ENCODE measurements at places on chromosomes 3 and 15.
A peak's percentile ranks its signal among the peaks of the same experiment; 100 is the strongest.

DNA sequence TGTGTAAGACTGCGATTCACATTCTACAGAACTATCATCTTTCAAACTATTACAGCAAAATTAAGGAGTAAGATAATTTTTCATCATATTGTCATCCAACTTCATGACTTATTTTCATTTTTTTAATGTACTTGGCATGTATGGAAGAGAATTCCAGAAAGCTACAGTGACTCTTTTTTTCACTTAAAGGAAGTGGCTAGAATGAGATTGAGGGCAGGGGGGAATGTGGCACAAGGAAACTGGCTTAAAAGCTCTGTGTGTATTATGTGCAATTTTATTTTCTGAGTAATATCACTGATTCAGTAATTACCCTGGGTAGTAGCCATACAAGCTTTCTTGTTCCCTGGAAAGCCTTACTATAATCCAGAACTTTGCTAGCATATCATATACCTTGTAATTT is 94.6 kb downstream of the FILIP1L start:
- peak; percentile 81 for DNase-seq

DNA sequence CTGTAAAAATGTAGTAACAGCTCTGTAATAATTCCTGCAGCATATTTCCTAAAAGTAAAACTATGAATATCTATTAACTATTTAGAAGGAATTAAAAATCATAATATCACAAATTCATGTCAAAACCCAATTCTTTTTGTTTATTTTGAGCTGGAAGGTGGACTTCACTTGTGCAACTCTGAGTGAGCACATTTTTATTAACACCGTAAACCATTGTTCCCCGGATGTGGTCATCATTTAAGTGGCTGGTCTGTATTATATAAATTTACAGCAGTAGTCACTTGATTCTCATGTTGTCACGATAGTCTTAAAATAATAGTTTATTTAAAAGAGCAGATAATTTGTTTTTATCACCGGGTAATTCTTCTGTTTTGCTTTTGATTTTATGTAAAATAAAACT is 43.0 kb upstream of the UTS2B start:
- DNase-seq = no peak

DNA sequence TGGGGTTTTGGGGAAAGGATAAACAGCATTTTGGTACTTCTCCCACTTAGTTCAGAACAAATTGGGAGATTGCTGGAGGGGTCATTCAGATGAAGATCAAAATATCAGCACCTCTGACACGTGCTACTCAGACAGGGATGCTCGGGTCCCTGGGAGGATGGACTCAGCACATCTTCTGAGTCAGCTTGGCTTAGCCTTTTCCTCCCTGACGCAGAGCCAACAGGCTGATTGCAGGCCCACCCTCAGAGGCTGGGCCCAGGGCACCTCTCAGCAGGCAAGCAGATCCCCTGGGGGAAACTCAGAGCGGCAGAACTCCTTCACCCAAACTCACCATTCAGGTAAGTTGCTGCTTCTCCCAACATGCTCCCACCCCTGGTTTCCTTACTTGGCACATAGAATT is 304.9 kb downstream of the TLE3 start:
- peak; percentile 28 for DNase-seq

GRCh38 chr3:145739926-145740325 is 421.1 kb downstream of the PLOD2 start:
- DNase-seq = peak; percentile 51

- peak; percentile 17 for DNase-seq
Measured at GRCh38 chr3:180409170-180409569, 192.8 kb upstream of the TTC14 start.

DNA sequence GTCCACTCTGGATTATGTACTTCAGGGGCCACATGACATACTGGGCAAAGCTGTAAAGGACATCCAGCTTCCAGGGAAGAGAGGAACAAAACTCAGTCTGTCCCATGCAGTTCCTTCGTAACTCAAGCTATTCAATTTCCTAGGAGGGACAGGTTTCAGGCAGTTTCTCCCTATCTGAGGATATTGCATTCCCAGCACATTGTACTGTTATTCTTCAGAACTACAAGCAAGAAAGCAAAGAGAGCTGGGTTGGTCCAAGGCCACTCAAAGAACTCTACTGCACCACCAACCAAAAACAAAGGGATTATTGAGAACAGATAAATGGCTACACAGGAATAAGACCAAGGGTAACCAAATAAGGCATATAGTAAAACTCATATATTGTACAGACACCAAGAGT is 117.6 kb upstream of the ARL6 start:
- no peak for DNase-seq

GRCh38 chr3:119636249-119636648 is 24.1 kb downstream of the POPDC2 start:
- peak; percentile 55 for DNase-seq

- DNase-seq = no peak
Measured at GRCh38 chr15:57284535-57284934, 91.8 kb upstream of the CGNL1 start.

DNA sequence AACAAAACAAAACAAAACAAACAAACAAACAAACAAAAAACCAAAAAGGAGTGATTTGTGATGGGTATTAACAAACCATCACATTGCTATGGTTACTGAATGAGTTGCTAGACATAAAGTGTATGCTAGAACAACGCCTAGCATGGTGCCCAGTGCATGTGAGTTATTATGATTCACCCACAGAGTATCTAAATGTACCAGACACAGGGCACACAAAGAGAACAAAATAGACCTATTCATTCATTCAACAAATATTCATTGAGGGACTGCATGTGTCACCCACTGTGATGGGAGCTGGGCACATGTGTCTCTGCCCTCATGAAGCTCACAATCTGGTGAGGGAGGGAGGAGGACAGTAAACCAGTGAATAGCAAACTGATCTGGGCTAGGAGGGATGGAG is 11.6 kb upstream of the ACAN start:
- DNase-seq = no peak

DNA sequence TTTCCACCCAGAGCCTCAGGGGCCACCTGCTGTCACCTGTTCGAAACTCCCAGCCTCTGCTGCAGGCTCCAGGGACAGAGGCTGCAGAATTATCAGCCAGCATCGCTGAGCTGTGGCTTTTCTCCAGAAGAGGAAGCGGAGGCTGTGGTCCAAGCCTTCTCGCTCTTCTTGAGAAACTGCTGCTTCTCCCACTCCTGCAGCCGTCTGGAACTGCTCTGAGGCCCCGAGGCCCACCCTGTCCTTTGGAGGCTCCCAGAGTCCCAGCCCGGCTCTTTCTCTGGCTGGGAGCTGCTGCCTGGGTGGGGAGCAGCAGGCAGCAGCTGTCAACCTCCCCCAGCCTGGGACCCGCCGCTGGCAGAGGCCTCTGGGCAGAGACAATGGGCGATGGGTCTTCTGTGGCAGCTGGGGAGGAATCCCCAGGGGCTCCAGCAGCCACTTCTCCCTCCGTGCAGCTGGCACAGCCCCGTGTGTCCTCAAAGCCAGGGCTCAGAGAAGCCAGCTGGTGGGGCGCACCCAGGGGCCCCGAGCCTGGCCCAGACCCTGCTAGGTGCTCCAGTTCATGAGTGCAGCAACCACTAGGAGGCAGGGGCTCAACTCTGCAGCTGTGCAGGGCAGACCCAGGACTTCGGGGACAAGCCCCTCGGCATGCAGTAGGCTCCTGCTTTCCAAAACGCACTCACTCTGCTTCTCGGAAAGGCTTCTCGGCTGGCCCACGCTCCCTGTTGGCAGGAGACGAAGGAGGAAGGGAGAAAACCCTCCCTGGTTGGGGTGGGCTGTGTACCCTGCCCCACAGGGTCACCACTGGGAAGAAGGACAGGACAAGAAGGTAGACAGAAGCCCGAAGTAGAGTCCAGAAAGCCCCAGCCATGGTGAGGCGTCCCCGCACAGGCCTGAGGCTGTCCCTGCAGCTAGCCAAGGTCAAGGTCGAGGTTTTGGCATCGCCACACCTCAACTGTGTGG is 49.9 kb upstream of the FURIN start:
- DNase-seq = no peak

- peak; percentile 94 for DNase-seq
Measured at GRCh38 chr3:31981206-31982181, at the start of the genes OSBPL10 and ZNF860. Gene OSBPL10, minus strand, starts transcription at chr3:31981262. Its CDS starts 83 bp downstream, at chr3:31981179. Gene ZNF860, plus strand, starts transcription at chr3:31981750. Its CDS starts 7,330 bp downstream, at chr3:31989080.

GRCh38 chr3:121739902-121740301 is 9.6 kb downstream of the GOLGB1 start:
- no peak for DNase-seq

DNA sequence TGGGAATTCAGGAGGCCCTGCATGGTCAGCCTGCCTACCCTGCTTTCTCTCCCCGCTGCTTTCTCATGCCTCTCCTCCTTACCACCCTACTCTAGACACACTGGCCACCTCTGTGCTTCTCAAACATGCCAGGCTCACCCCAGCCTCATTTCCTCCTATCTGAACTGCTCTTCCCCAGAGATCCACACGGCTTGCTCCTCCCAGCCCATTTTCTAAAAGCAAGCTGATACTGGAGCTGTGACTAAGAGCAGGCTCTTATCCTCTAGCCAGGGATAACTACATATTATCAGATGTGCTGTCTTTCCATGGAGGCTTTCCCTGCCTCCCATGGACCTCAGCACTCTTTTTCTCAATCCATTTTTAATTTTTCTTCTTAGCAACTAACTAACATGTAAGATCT is 85.9 kb downstream of the BOC start:
- no peak for DNase-seq

GRCh38 chr3:173703771-173704170 is 306.2 kb downstream of the NLGN1 start:
- no peak for DNase-seq

- peak; percentile 69 for DNase-seq
Measured at GRCh38 chr3:190862209-190863118, at the start of gene GMNC. Gene GMNC, minus strand, starts transcription at chr3:190862694. Its CDS starts 79 bp downstream, at chr3:190862615.

Measured in fibroblast of skin of right biceps (primary cell).